Glomerular endothelial cell (primary cell): ENCODE measurements at places on chromosomes 13 and 19.

GRCh38 chr19:7497292-7497691 is 8.5 kb upstream of the PEX11G start:
- DNase-seq: no peak

DNA sequence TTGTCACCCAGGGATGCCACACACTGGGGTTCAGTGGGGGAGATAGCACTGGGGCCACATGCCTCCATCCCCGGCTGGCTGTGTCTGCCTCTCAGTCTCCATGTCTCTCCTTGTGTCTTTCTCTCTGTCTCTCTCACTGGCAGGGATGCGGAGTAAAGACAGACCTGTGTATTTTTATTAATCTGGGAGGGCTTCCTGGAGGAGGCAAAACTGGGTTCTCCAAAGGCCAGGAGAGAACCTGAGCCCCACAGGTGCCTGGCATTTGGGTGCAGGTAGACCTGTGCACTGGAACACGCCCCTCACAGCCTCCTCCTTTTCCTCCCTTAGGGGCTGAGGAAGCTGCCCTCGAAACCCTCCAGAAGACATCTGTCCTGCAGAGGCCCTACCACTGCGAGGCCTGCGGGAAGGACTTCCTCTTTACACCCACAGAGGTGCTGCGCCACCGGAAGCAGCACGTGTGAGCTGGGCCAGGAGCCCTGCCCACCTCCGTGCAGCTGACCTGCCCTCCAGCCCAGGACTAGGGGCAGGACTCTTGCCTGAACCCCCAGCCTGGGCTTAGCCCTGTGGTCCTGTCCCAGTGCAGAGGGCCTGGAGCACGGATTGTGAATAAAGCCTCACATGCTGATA is 32.7 kb downstream of the DHX34 start:
- DNase-seq: no peak

- DNase-seq: no peak
These were observed 95.1 kb downstream of the TSHZ3 start for GRCh38 chr19:31254180-31254551.

DNA sequence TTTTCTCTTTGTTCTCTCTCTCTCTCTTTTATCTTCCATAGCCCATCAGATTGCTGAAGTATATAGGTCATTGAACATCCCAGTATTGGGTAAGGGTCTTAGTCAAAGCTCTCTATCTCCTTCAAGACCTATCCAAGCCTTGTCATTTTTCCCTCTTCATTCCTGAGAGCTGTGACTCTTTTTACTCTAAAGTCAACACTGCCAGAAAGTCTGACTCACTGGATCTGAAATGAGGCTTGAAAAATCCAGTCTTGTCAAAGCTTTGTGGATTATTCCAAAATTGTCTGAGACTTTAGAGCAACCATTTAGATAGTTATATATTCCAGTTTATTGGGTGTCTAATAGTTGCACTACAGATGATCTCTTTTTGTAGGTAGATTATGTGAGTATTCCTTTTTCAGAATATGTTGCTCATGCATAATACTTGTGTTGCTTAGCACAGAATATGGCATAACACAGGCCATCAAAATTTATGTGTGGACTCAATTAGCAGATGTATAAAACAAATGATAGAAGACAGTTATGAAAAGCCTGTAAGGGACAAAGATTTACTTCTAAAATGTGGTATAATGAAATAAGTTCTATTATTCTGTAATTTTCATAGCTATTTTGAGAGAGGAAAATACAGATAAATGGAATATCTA is 389.3 kb upstream of the PCDH9 start:
- no peak for DNase-seq

DNA sequence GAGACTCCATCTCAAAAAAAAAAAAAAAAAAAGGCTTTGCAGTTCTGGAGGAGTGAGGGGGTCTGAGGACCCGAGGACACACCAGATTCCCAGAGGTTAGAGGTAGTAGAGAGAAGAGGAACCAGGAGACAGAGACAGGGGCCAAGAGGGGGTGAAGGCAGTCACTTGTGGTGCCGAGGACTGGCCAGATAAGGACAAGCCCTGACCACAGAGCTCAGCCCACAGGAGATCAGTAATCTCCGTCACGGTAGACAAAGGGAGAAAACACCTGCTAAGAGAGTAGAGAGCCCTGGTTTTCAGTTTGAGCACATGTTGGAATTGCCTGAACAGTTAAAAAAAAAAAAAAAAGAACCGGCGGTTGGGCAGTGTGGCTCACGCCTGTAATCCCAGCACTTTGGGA is 1.7 kb upstream of the PRAM1 start:
- DNase-seq: no peak

- no peak for DNase-seq
These were observed 208.7 kb upstream of the OBI1 start for GRCh38 chr13:78867655-78868054.

GRCh38 chr19:44703336-44704078 is 4.6 kb downstream of the CEACAM16 start:
- no peak for DNase-seq

GRCh38 chr13:99526549-99526948 is 25.3 kb downstream of the TM9SF2 start:
- no peak for DNase-seq

DNA sequence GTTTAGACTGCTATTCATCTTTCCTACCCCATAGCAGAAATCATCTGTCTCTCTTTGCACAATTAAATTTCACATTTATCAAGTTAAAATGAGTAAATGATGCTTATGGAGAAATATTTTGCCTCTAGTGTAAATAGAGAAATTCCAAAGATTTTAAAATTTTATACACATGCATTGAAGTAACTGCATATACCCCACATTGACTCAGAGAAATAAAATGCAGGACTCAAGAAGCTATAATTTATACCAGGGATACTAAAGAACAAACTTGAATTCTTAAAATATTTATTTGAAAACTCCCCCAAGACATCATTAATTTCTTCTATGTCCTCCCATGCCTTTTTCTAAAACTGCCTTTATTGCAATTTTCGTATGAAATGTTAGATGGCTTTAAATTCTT is 165.8 kb downstream of the DIAPH3 start:
- DNase-seq: no peak

DNA sequence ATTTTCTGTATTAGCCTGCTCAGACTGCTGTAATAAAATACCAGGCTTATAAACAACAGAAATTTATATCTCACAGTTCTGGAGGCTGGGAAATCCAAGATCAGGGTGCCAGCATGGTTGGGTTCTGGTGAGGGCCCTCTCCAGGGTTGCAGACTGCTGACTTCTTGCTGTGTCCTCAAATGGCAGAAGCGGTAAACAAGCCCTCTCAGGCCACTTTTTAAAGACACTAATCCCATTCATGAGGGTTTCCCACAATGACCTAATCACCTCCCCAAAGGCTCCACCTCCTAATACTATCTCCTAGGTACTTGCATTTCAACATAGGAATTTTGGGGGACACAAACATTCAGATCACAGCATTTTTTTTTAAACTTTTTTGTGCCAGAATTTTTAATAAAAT is 159.3 kb downstream of the PDS5B start:
- no peak for DNase-seq

GRCh38 chr19:920051-920864 is 3.1 kb downstream of the KISS1R start:
- no peak for DNase-seq

DNA sequence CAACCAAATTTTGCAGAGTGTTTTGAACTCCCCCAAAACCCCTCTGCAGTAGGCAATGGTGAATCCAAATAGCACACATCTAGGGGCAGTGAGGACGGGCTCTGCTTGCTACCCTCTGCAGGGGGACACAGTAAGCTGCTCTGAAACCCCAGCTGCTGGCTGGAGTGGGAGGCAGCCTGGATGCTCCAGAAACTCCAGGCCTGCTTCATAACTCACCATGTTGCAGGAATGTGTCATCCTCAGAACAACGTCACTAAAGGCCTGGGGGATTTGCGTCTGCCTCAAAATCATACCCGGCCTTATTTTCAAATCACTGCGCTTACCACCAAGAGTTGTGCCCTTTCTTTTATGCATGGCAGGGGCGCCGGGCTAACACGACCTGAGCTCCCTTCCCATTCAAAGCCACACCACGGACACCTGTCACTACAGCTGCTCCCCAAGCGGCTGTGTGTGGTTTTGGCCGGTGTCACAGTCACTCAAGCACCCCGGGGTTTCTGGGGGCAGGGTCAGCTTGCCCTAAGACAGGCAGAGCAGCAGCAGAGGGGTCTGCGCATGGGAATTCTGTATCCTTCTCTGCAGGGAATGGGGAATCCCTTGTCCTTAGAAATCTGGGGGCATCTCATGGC is 93.9 kb downstream of the TSHZ3 start:
- DNase-seq: no peak

- no peak for DNase-seq
These were observed 147.7 kb upstream of the VSTM2B start for GRCh38 chr19:29378126-29378525.

GRCh38 chr19:32866564-32867265 is 2.9 kb downstream of the SLC7A9 start:
- DNase-seq: no peak

DNA sequence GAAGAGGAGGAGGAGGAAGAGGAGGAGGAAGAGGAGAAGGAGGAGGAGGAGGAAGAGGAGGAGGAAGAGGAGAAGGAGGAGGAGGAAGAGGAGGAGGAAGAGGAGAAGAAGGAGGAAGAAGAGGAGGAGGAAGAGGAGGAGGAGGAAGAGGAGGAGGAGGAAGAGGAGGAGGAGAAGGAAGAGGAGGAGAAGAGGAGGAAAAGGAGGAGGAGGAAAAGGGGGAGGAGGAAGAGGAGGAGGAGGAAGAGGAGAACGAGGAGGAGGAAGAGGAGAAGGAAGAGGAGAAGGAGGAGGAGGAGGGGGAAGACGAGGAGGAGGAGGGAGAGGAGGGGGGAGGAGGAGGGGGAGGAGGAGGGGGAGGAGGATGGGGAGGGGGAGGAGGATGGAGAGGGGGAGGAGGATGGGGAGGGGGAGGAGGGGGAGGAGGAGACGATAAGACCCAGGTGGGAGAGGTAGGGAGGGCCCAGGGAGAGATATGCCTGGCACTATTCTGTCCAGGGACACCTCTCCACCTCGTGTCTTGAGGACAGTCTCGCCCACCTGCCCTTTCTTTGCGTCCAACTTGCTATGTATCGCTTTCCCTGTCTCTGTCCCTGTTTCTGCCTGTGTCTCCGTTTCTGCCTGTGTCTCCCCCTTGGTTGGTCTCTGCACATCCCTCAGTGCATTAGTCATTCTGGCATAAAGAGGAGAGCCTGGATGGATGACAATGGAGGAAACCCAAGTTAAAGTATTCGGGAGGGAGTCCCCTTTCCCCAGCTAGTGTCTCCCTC is 7.1 kb upstream of the KLK5 start:
- DNase-seq: no peak

DNA sequence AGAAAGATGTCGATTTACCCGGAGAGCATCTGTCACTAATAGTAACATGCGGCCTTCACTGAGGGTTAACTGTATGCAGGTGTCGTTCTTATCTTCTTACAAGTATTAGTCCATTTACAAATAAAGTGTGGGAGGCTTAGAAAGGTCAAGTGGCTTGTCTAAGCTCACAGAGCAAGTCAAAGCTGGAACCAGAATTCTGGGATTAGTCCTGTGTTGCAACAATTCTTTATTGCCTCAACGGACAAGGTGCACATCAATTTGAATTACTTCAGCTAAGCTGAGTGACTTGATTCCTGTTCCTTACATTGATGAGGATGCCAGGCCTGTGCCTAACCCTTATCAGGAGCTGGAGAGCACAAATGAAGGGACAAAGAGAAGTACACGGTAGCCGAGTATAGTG is 1193.6 kb downstream of the UQCRFS1 start:
- DNase-seq: no peak

- DNase-seq: no peak
These were observed 60.9 kb downstream of the THSD1 start for GRCh38 chr13:52345048-52345447.

DNA sequence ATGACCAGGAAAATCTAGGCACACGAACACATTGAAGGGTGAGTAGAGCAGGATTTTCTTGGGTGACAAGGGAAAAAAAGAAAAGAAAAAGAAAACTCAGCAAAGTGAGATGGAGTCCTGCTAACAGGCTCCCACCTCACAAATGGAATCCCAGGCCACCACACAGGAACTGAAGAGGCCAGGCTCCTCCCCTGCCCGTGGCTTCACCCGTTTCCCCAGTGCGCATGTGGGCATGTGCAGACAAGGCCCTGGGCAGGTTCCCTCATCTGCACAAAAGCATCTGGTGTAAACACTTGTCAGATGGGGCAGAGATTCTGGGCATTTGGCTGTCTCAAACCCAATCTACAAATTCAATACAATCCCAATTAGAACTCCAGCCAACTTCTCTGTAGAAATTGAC is 24.5 kb downstream of the CFAP97D2 start:
- DNase-seq: no peak
